Posterior vena cava (tissue), 2 donors: ENCODE measurements at places on chromosomes 5 and 9. TPM values are rescaled to one million over a fixed set of nuclear protein-coding genes. Genes with fewer than 3 reads are reported as not detected.

AGGF1 gene
- 16.0 TPM for total RNA-seq

GPX3 gene
- 1,026 TPM for total RNA-seq

PCA3 gene
- not detected for total RNA-seq

DUSP1 gene
- total RNA-seq: 445 TPM

ACSL6 gene
- 0.62 TPM for total RNA-seq

- DNase-seq: no peak
These were observed 477.3 kb downstream of the ISL1 start for GRCh38 chr5:51860532-51861018.

GRCh38 chr5:125134216-125135081, 388.0 kb upstream of the ZNF608 start:
- no peak for DNase-seq

DNA sequence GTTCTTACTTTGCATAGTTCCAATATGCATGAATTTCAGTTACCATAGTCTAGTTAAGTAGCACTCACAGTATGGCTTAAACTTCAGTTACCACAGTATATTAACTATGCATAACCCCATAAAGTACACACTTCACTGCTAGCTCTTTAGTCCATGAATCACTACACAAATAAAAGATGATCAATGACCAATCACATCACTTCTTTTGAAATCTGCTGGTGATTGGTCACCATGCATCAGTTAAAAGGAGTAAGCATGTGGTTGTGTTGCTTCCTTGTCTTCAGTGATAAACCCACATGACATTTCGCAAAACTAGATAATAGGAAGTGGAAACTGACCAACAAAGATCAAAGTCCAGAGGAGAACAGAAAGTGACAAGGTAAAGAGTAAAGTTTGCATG, 79.0 kb downstream of the TAF11L14 start:
- DNase-seq: no peak

- DNase-seq: no peak
These were observed 16.1 kb downstream of the CCT5 start for GRCh38 chr5:10266137-10266536.

GRCh38 chr5:122730037-122730436, 44.8 kb upstream of the SNX2 start:
- no peak for DNase-seq

DNA sequence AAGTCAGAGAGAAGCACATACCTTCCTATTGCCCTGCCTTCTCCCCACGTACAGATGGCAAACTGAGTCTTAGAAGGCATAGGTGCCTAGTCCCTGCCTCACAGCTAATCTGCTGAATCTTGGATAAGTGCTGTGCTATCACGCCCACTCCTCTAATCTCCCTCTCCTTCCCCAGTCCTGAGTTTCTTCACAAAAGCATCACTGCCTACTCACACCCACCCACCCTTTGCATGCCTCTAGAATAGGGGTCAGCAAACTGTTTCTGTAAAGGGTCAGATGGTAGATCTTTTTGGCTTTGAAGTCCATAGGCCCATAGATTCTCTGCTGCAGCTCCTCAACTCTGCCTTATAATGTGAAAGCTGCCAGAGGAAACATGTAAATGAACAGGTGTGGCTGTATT, 23.2 kb upstream of the JADE2 start:
- DNase-seq: no peak

DNA sequence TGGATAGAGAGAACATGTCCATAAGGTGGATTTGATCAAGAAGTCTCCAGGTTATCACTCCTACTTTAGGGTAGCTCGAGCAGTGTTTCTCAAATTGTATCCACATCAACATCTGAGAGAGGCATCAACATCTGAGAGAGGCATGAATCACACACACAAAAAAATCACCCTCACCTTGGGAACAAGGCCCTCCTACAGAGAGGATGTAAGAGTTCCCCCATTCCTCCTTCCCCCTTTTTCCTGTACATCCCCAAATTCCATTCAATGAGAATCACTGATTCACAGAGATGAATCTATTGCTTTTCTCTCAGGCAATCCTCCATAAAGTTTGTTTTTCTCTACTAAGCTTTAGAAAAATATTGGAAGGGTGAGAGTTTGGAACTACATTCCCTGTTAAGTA, 233.4 kb upstream of the CDH6 start:
- no peak for DNase-seq

DNA sequence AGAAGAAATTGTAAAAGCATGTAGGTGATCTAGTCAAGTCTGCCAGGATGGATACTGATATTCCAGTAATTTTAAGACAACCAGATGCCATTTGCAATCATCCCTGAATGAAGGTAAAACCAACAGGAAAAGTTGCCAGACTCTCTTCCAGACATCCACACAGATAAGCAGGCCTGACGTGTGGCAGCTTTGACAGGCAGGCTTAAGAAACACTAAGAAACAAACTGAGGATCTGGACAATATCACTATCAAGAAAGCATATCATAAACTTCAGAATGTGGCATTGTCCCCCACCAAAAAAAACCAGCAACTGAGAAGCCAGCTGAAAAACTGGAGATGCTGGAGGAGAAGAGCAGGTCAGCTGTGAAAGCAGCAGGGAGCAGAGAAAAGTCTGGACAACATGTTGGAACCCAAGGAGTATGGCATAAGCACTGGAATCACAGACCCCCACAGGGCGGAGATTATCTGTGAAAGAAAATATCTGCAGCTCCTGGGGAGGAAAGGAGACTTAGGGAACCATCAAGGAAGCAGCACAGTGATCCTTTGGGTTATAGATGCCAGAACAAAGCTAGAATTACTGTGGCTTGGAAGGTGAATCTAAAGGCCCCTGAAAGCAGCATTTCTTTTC, 307.0 kb downstream of the CWC27 start:
- DNase-seq: no peak
